ENCODE measurements at places on chromosomes 3 and 15.

DNA sequence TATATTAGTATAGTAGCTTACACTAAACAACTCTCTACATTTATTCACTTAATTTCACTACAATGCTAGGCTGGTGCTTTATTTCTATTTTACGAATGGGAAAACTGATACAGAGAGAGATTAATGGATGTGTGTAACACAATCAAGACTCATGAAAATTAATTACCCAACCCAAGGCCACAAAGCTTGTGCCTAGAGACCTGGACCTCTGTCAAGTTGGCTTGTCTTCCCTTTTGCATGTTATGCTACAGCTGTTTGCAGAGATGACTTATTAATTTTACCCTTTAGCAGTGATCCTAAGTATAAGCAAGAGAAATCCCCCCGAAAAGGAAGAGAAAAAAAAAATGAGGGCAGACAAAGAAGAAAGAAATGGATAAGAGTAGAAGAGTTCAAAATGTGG, 162.5 kb downstream of the C3orf38 start:
- no peak for DNase-seq

DNA sequence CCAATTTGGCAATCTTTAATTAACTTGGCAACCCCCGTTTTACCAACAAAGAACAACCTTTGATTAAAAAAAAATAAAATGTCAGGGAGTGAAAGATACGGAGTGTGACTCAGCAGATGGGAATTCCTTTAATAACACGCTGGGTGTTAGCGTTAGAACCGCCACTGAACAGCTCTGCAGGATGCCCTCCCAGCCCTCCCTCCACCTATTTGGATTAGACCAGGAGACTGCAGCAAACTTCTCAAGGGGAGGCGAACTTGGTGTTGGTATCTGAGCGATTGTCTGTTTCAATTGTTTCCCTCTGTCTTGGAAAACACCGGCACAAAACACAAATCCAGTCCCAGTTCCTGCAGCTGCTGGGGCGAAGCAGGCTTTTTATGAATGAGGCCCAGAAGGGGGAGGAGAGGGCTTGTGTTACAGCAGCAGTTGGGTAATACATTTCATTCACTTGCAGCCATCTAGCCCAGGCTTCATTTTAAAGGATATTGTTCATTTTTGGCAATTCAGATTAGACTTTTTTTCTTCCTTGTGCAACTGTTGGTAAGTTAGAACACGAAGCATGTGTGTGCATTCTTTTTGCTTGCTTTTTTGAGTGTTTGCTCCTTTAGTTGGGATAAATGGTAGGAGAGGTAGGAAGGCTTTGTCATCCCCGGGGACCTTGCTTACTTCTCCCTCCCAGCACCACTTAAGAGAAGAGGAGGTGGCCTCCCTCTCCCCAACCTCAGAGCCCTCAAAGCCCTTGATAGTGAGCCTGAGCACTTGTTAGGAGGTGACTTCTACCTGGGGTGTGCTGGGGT, 152.3 kb downstream of the IGF1R start:
- DNase-seq: peak; percentile 96

- DNase-seq: peak; percentile 69
Measured at GRCh38 chr3:41117398-41117870, 81.9 kb upstream of the CTNNB1 start.

GRCh38 chr3:47517937-47518336, 4.4 kb upstream of the ELP6 start:
- DNase-seq: no peak

- DNase-seq: no peak
Measured at GRCh38 chr3:66747696-66748095, 246.9 kb upstream of the LRIG1 start.

- no peak for DNase-seq
Measured at GRCh38 chr15:46960581-46960980, 756.7 kb upstream of the SEMA6D start.

- DNase-seq: no peak
Measured at GRCh38 chr3:70530626-70531025, 218.2 kb upstream of the MDFIC2 start.

DNA sequence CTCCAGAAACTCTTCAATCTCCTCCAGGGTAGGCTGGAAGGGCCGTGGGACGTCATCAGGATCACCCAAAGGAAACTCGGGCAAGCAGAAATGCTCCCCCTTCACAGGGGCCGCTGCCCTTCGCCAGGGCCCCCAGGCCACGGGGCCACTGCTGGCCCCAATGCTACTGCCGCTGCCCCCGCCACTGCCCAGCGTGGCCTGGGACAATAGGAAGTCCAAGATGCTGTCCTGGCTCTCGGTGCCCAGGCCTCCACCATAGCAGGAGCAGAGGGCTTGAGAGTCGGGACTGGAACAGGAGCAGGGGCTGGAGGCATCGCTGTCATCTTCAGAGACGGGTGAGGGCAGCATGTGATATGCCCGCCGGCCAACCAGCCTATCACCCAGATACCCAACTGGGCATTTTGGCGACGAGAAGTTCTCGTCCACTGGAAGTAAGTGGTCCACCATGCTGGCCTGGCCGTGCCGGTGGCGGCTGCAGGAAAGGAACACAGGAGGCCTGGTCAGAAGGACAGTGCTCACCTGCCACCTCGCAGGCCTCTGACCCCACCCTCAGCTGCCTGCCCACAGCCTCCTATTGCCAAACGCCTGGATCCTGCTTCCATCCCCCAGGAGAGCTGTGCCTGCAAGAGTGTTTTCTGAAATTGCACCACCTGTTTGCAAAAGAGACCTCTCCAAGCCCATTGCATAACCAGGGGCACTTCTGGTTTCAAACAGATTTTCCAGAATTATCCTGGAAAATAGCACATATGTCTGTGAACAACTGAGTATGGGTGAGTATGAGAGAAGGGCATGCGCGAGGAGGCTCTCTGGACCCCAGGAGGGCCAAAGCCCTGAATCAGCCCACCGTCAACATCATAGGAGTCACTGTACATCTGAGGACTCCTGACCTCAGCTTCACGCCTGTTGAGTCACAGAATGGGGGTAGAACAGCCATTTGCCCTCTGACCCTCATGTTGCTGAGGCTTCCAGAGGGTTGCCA, 4.4 kb downstream of the KLF15 start:
- no peak for DNase-seq

GRCh38 chr15:42737529-42738328, 801 bp upstream of the CDAN1 start:
- no peak for DNase-seq

GRCh38 chr3:36172699-36173098, 207.6 kb upstream of the STAC start:
- DNase-seq: no peak

DNA sequence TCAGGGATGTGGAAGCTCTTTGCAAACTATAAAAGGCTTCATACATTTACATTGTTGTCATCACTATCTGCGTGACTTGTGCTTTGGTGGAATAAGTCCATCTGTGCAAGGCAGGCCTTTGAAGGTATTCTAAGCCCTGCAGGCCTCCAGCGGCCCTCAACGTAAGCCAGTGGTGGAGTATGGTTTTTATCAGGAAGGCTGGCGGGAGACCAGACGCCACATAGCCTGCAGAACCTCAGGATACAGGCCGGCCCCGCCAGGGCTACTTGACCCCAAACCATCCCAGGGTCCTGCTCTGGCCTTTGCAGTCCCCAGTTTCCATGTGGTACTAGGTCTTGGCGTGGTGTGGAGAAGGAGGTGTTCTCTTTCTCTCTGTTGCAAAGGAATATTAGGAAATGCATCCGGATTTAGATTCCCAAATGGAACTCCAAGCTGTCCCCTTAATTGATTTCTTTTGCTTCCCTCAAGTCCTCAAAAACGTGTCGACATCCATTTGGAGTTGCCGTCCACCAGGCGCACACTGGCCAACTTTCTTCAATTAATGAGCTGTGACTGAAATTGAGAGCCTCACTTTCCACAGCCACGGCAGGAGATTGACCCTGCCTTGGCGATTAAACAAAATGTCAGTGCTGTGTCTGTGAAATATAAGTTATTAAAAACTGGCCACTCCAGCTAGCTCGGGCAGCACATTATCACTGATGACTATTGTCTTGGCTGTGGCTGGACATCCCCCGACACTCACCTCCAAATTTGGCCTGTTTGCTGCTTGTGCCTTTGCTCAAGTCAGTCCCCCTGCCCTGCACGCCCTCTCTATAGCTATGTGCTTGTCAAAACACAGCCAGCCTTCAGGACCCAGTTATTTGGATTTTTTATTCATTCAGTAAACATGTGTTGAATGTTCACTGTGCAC, 239.8 kb upstream of the TLE3 start:
- DNase-seq: peak; percentile 57

GRCh38 chr3:134473868-134474546, 11.8 kb downstream of the ANAPC13 start:
- peak; percentile 89 for DNase-seq

DNA sequence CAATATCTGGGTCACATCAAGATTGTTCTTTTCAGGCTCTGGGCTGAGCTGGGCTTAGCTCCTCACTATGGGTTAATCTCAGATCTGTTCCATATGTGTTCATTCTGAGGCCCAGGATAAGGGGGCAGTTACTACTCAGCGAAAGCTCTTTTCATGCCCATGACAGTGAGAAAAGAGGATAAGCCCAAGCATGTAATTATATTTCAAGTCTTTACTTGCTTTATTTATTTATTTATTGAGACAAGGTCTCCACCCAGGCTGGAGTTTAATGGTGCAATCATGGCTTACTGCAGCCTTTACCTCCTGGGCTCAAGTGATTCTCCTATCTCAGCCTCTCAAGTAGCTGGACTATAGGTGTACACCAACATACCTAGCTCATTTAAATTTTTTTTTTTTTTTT, 44.7 kb upstream of the SELENOK start:
- no peak for DNase-seq

DNA sequence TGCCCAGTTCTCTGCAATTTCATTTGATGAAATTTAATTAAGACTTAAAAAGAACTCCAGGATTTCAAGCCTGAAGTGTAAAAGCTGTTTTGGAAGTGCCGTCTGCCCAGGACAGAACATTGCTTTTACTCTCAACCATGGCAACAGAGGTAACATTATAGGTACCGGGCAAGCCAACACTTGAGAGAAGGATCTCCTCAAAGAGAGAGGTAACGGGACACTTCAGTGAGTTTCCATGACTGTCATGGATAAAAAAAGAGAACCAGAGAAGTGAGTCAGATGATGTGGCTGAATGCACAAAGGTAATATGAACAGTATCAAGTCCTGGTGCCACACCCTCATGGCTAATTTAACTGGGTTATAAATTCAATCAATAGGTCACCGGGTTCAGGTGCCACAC, 130.2 kb upstream of the LMOD3 start:
- no peak for DNase-seq

DNA sequence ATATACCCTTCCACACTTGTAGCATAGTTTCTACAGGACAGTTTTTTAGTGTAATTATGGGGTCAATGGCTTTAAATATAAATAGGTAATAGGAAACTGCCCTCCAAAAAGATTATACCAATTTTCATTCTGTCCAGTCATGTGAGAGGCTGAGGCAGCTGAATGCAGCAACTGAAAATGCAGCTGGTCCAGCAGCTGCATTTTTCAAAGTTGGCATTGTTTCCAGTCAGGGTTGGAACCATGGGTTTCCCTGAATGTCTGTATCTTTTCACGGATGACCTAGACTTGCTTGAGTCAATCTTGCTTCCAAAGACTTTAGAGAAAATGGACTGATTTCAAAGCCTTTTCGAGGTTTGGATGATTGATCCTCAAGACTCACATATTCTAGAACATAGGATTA, 9.9 kb upstream of the KNL1 start:
- DNase-seq: peak; percentile 45

- no peak for DNase-seq
Measured at GRCh38 chr3:11228041-11228440, 44.2 kb upstream of the ATG7 start.

DNA sequence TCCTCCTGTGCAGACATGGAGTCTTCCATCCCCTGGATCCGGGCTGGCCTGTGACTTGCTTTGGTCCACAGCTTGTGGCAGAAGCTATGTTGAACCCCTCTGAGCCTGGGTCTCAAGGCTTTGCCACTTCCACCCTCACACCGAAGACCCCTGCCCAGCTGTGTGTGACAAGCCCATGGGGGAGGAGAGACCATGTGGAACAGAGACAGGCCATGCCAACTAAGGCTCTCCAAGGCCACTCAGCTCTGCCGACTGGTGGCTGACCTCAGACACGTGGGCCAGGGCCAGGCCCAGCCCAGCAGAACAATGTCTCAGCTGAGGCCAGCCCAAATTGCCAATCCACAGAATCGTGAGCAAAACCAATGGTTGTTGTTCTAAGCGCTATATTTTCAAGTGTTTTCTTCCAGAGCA, 16.4 kb upstream of the CFAP100 start:
- DNase-seq: no peak

DNA sequence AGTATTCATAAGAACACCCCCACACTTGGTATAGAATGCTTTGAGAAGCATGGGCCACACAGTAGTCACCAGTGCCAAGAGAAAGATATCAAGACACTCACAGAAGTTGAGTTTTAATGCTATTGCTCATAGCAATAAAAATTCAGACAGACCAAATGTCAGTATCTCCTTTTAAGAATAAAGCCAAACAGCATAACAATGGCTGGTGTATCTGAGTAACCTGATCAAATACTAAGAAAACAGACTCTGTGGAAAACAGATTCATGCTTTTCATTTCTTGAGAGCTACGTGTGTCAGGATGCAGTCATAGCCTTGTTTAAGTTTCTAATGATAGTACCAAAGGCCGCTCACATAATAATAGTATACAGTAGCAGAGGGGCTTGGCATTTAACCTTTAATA, 778.5 kb downstream of the MECOM start:
- no peak for DNase-seq

DNA sequence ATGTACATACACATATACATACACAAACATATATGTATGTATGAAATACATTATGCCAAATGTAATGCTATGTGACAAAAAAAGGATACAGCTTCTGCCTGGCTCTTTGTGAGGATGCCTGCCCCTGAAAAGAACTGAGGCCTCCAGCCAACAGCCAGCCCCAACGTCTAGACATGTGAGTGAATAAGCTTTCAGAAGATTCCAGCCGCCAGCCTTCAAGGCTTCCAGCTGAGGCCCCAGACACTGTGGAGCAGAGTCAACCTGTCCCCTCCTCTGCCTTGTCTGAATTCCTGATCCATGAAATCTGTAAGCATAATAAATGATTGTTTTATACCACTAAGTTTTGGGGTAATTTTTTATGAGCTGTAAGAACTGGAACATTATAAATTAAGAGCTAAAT, 24.7 kb downstream of the GXYLT2 start:
- no peak for DNase-seq

- no peak for DNase-seq
Measured at GRCh38 chr3:191441687-191442086, 19.3 kb upstream of the PYDC2 start.

- peak; percentile 23 for DNase-seq
Measured at GRCh38 chr3:31876331-31876730, 104.7 kb downstream of the OSBPL10 start.

GRCh38 chr3:187027531-187028278, 97.4 kb downstream of the ST6GAL1 start:
- DNase-seq: no peak
